ENCODE measurements at places on chromosomes 12 and 14. TPM values are rescaled to one million over a fixed set of nuclear protein-coding genes. Genes with fewer than 3 reads are reported as not detected.

DNA sequence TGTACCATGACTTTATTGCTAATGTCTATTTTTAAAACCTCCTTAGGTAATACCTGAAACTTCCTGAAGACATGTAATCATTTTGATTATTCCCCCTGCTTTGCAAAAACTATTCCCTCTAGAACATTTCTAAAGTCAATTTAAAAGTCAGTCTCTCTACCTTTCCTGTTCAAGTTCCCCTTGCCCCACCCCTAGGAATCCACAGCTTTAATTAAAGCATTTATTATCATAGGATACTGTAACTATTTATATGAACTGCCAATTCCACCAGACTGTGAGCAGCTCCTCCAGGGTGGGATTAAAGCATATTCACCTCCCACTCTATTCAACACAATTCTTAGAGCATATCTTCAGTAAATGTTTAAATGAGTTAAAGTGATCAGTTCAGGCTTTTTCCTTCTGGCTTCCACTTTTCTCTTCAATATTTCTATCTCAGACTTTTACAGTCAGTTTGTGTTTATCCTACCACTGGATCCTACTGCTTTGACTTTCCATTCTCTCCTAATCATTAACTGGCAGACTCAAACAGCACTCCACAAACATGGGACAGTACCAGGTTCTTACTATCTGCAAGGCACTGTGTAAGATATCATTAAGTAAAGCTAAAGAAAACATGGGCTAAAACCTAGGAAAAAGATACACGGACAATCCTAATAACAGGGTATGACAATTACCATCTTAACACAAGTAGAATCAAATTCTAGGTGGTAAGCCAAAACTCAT is 39.1 kb downstream of the PTPN21 start:
- no peak for DNase-seq

- DNase-seq = no peak
These were observed 214.9 kb upstream of the HMGA2 start for GRCh38 chr12:65609359-65609771.

DNA sequence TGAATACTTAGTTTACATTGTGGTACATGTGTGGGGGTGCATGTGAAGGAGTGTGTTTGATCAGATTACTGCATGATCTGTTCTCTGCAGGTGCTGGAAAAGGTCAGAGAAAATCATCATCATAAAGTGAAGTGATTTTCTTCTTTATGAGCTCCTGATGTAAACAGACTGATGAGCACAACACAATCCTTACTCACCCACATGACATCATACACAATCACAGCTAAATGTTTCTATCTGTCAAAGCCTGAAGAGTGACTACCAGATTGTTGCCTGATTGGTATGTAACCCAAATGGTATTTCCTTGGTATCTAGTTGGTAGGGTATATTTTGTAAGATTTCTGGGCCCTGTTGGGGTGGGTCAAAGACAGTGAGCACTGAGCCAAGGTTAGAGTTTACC is 270.8 kb downstream of the FOXG1 start:
- DNase-seq = no peak

GRCh38 chr12:105876396-105876927 is 262.3 kb downstream of the NUAK1 start:
- no peak for DNase-seq

DNA sequence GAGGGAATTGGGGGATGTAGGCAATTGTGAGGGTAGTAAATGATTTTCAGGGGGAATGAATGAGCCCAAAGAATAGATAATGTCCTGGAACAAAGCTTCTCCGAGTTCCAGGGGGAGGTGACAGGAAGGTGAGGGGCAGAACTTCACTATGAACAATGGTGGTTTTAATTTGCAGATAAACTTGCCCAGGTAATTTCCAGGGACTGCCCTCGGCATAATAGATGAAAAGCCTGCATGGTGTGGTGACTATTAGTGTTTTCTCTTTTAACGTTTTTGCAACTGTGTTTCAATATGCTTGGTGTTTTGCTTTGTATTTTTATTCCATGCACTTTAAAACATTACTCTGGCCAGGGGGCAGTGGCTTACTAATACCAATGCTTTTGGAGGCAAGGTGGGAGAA is 325.2 kb upstream of the RGS6 start:
- DNase-seq = no peak

- DNase-seq = peak; percentile 74
These were observed 16.8 kb upstream of the ITPK1 start for GRCh38 chr14:93132472-93133065.

GRCh38 chr12:54977857-54978256 is 6.7 kb downstream of the TESPA1 start:
- DNase-seq = no peak

- no peak for DNase-seq
These were observed 402.9 kb upstream of the PDE3A start for GRCh38 chr12:19965196-19966038.

GRCh38 chr14:37047996-37048395 is 124.4 kb downstream of the SLC25A21 start:
- no peak for DNase-seq

GRCh38 chr14:26765768-26766520 is 168.1 kb upstream of the NOVA1 start:
- no peak for DNase-seq

DNA sequence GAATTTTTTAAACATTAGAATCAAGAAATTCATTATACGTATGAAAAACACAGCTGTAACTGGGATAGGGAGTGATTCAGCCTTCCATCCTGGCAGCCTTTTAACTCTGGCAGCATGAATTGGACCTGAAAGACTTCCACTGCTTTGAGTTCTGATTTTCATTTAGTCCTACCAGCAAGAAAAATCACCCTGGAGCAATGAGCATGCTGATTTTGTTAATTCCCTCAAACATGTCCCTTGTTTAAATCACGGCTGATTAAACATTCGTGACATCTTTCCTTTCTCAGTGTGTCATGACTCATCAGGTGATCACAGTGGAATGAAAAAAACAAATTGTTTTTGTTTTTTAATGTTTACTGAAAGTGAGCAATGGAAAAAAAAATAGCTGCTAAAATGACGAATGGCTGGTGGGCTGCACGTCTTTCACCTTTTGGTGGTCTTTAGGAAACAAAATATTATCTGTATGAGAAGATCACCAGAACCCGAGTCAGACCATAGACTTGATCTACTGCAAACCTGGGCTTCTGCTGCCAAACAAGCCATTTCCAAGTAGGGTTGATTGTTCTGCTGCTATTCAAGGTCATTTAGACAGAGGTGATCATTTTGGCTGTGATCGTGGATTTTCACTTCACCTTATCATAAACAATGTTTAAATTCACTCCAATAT is 67.0 kb upstream of the CAND1 start:
- DNase-seq = no peak

GRCh38 chr14:90288651-90289355 is 32.5 kb downstream of the PSMC1 start:
- DNase-seq = no peak

DNA sequence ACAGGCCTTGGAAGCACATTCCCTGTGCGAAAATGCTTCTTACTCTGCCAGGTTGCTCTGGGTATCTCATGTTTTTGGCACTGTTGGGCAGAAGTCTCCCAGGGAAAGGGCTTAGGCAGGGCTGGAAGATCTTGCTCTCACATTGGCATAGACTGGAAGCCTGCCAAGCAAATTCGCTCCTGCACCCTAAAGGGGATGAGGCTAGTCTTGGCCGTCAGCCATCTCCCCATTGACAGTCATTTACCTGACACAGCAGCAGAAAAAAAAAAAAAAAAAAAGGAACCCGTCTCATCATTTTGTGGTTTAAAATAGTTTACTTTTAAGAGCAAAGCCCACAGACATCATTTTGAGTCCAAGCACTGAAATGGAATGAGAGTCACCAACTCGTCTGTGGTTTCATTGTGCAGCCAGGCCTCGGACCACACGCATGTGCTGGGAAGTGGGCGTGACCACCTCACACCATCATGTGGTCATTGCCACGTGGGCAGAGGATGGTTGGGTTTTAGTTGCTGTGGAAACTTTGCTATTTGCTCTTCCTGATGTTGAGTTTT is 84.8 kb downstream of the NRXN3 start:
- no peak for DNase-seq

DNA sequence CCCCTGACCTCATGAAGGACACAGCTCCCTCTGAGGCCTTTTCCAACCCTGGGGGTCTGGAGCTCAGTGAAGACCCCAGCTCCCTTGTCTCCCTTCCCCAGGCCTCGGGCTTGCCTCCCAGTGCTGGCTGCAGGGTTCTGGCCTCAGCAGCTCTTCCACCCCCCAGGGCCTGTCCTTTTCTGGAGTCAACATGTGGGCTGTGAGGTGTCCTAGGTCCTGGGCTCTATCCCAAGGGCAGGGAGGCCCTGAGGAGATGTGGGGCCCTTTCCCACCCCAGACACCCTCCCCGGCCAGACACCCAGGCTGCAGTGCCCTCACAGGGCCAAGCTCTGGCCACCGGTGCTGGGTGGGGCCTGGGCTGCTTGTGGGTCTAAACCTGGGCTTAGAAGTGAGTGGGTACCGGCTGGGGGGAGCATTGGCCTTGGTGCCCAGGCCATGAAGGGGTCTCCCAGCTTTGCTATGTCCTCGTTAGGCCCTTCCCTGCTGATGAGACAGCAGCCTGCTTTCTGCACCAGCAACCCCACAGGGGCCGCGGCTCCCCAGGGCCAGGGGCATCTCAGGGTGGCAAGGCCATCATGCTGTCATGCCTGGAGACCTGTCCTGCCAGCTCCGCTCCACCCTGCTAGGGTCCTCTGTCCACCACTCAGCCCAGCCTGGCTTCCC is 2.7 kb upstream of the CRIP2 start:
- DNase-seq = no peak

DNA sequence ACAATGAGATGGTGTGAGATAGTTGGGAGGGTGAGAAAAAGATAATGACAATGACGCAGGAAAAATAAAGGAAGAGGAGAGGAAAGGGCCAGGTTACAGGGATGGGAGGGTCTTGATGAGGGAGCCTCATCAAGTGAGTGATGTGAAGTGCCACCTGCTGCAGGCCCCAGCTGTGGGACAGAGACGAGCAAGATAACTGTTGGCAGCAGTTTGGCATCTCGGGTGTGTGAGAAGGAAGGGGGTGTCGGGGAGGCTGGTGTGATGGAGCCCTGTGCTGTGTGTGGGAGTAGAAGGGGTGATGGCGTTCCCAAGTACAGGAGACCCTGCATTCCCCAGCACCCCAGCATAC is 11.4 kb upstream of the TAC3 start:
- DNase-seq = no peak

- no peak for DNase-seq
These were observed 99.5 kb downstream of the PDZRN4 start for GRCh38 chr12:41287500-41288141.

DNA sequence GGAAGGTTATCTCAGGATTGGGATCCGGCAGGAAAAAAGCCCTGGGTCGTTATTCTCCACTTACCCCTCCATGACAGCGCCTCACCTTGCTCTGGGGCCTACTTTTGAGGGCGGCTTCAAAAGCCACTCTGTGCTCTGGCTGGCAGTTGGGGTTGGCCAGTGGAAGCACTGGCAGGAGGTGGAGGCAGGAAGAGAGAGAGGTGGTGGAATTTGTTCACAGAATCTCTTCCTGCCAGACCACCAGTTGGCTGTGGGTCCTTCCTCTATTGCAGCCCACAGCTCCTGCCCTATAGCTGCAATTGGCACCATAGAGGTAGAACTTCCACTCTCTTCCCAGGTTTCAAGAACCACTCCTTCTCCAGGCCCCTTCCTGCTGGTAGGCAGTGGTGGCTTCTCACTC is 32.7 kb upstream of the SDR39U1 start:
- no peak for DNase-seq

RD3L gene
- total RNA-seq = not detected

ALDH1L2 gene
- total RNA-seq = 1.2 TPM

NPFF gene
- total RNA-seq = not detected

RNASE3 gene
- total RNA-seq = not detected

TMPRSS12 gene
- total RNA-seq = not detected

SDS gene
- 0.66 TPM for total RNA-seq

ABCC9 gene
- total RNA-seq = not detected

Measured in H7 (cell line).